ENCODE measurements at places on chromosomes 7 and 10. TPM values are rescaled to one million over a fixed set of nuclear protein-coding genes. Genes with fewer than 3 reads are reported as not detected.

DNA sequence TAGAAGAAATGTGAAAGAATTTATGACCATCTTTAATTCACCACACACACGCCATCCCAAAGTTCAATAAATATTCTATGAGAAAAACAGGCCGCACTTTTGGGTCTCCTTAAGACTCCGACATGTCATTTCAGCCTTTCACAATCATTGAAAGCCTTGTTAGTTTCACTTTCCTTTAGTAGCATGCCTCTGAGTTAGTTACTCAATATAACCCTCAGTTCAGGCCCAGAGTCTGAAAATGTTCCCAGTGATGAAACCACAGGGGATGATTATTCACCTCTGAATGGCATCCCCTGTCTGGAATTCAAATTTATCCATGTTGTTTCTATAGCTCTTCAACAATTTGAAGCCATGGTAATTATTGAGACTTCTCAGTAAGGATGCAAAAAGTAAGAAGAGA, 278.1 kb upstream of the NRP1 start:
- no peak overlapping the region for H3K4me3 ChIP-seq
- DNase-seq = no peak
- no peak overlapping the region for H3K27ac ChIP-seq
- no peaks in the 10 kb centered on the region for H3K36me3 ChIP-seq
- H3K27me3 ChIP-seq = no peaks in the 10 kb centered on the region

DNA sequence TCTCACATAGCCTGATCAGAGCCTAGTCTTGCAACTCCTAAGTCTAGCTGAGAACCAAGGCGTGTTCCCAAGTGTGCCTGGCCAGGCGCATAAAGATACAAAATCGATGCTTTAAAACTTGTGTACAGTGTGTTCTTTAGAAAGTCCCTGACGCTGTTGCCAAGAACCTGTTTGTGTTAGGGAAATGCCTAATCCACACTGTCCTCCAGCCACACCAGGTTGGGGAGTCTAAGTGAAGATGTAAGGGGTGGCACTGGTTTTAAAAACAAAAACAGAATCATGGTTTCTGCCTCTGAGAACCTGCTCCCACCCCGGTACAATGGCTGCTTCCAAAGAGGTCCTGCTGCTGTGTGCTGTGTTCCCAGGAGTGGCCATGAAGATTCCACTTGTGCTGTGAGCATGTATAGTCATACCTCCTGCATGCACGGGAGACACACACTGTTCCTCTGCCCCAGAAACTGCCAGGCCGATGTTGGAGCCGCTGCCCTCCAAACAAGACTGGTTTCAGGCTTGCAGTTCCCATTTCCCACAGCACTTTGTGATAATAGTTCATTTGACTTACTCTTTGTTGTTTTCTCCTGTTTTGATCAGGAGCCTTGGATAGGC, 88.5 kb downstream of the CCNY start:
- no peak overlapping the region for H3K27ac ChIP-seq
- H3K36me3 ChIP-seq = no peaks in the 10 kb centered on the region
- H3K4me3 ChIP-seq = no peak overlapping the region
- H3K4me1 ChIP-seq = peaks cover 78% of the 10 kb centered on the region

Gene CALML5
- not detected for total RNA-seq

Gene ZPBP
- not detected for total RNA-seq

GRCh38 chr7:149196151-149196704, 882 bp downstream of the ZNF282 start:
- no peaks in the 10 kb centered on the region for H3K27me3 ChIP-seq
- peak overlapping the region; percentile 84 for H3K4me3 ChIP-seq
- H3K36me3 ChIP-seq = peaks cover 30% of the 10 kb centered on the region
- DNase-seq = no peak

- no peak for DNase-seq
- no peaks in the 10 kb centered on the region for H3K36me3 ChIP-seq
- H3K27me3 ChIP-seq = no peaks in the 10 kb centered on the region
Observed at GRCh38 chr7:35993676-35994606, 159.1 kb upstream of the EEPD1 start.

- peak; percentile 33 for DNase-seq
- H3K4me1 ChIP-seq = peaks cover 48% of the 10 kb centered on the region
- H3K27ac ChIP-seq = no peak overlapping the region
- no peaks in the 10 kb centered on the region for H3K36me3 ChIP-seq
- peaks cover 100% of the 10 kb centered on the region for H3K27me3 ChIP-seq
- H3K4me3 ChIP-seq = no peak overlapping the region
Observed at GRCh38 chr7:27171325-27171636, 2.8 kb downstream of the HOXA10 start.

- H3K27ac ChIP-seq = no peak overlapping the region
- H3K36me3 ChIP-seq = no peaks in the 10 kb centered on the region
- H3K4me1 ChIP-seq = no peaks in the 10 kb centered on the region
- DNase-seq = no peak
Observed at GRCh38 chr10:99520847-99521764, 11.6 kb upstream of the NKX2-3 start.

- peak overlapping the region; percentile 29 for H3K4me3 ChIP-seq
- H3K27me3 ChIP-seq = no peaks in the 10 kb centered on the region
- H3K4me1 ChIP-seq = no peaks in the 10 kb centered on the region
Observed at GRCh38 chr7:94374721-94375566, 19.8 kb upstream of the COL1A2 start.

Gene PLA2G12B
- not detected for total RNA-seq

- H3K36me3 ChIP-seq = no peaks in the 10 kb centered on the region
- H3K4me1 ChIP-seq = no peaks in the 10 kb centered on the region
- DNase-seq = no peak
- no peaks in the 10 kb centered on the region for H3K27me3 ChIP-seq
- no peak overlapping the region for H3K4me3 ChIP-seq
Observed at GRCh38 chr7:138170959-138171703, 94.9 kb downstream of the AKR1D1 start.

Gene ATG9B
- total RNA-seq = 0.07 TPM

DNA sequence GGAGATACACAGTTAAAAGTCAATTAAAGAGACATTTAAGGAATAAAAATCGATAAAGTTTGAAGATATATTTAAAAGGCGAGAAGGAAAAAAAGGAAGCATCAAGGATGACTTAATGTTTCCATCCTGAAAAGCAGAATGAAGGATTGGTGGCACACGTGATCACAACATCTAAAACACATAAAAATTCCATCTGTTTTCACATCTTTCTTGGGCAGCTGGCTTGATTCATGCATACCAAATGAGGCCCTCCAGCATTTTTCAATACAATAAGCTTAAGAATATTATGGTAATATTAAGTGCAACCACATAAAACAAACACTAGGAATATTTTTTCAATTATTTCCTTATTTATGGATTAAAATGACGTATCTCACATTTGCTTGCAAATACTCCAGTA, 112.6 kb downstream of the TPK1 start:
- H3K36me3 ChIP-seq = no peaks in the 10 kb centered on the region
- peaks cover 1% of the 10 kb centered on the region for H3K4me1 ChIP-seq
- H3K4me3 ChIP-seq = no peak overlapping the region
- DNase-seq = no peak
- no peaks in the 10 kb centered on the region for H3K27me3 ChIP-seq
- H3K27ac ChIP-seq = no peak overlapping the region

Gene PRPS1L1
- not detected for total RNA-seq

DNA sequence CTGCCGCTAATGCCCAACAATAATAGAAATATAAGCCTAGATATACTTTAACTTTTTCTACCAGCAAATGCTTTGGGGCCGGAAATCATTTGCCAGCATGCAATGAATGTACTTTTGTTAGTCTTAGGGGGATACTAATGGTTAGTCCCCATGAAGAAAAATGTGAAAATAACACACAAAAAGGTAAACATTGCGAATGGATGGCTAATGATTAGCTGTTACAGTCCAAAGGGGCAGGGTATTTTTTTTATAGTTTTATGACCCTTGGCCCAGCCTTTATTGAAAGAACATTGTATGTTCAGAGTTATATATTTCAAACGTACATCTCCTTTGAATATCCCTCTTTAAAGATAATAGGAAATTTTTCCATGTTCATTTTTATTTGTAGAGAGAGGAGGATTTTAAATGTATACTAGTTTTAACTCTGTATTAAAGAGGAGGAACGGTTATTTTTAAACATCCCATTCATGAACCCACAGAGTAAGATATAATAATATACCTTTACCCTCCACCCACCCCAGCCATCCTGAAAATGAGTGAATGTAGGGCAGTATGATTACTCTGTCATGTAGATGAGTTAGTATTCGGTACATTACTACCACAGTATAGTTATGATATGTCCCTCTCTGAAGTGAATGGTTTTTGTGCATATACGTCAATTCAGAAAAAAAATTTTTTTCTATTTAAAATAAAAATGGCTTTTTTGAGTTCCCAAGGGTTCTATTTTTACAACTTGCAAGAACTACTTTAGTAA, 63.6 kb downstream of the ARID5B start:
- H3K4me1 ChIP-seq = peaks cover 15% of the 10 kb centered on the region
- H3K36me3 ChIP-seq = no peaks in the 10 kb centered on the region
- DNase-seq = no peak

Gene LRRN3
- total RNA-seq = 11.0 TPM

Gene SNX13
- total RNA-seq = 59.6 TPM

DNA sequence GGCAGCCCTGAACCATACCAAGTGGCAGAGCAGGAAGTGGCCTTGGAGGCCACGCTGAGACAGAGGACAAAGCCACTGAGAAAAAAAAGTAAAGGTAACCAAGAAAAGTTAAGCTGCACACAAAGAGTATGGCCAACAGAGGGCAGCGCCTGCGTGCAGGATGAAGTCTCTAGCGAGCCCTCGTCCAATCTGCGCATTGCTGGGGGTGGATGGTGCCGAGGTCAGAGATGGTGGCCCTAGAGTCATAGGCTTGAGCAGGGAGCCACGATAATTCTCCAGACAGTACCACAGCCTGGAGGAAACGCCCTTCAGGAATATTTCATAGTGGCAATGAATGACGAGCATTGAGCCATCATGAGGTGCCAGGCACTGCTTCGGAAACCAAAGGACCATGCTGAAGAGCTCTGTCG, 9.7 kb downstream of the ATP6V0E2 start:
- H3K27ac ChIP-seq = no peak overlapping the region
- peak; percentile 60 for DNase-seq
- no peaks in the 10 kb centered on the region for H3K27me3 ChIP-seq
- H3K36me3 ChIP-seq = no peaks in the 10 kb centered on the region

DNA sequence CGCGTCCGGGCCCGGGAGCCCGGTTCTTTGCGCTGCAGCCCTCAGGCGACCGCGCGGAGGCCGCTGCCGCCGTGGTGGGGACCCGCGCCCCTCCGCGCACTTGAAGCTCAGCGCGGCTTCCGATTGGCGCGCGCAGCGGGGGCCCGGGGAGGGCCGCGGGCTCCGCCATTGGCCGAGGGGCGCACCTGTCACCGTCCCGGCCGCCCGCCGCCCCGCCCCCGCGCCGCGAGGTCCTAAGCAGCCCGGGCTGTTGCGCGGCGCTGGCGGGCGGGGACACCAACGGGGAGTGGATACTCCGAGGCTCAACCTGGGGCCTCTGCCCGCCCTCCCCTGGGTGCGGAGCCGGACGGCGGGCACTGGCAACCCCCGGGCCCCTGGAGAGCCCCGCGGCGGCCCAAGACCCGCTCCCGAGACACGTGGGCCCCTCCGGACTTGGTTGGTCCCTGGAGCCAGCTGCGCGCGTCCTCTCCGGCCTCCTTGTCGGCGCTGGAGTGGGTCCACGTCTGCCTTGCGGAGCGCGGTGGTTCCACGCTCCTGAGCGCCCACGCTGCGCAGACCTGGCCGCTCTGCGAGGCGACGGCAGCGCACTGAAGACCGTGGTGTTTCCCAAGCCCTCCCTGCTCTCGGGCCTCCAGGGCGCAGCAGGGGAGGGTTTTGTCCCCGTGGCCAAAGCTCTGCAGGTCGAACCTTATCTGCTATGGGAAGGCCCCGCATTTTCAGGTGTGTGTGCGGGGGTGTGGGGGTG, at the start of gene MNX1:
Gene MNX1 (minus strand): TSS at position 76 of the 745 bp plus-strand sequence. CDS start 313 bp downstream, outside the sequence.
- H3K27me3 ChIP-seq = peaks cover 90% of the 10 kb centered on the region
- no peak for DNase-seq
- H3K4me1 ChIP-seq = peaks cover 24% of the 10 kb centered on the region
- H3K27ac ChIP-seq = no peak within 1 kb of the TSS
- no peaks in the 10 kb centered on the region for H3K36me3 ChIP-seq

Gene CPN1
- not detected for total RNA-seq

DNA sequence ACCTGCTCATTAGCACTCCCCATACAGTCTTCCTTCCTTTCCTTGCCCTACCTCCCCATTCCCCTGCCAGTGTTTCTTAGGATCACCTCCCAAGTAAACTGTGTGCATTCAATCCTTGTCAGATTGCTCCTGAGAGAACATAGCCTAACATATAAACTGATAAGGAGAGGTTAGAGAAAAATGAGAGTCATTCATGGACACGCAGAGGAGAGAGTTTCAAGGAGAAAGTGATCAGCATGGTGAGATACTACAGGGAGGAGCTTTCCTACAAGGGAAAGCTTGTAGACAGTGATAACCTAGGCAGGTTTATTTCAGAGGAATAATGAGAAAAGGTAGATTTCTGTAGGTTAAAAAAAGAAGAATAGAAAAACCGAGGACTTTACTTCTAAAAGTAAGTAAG, 2.8 kb upstream of the ZC3HAV1L start:
- H3K4me1 ChIP-seq = peaks cover 4% of the 10 kb centered on the region
- no peak overlapping the region for H3K27ac ChIP-seq
- H3K36me3 ChIP-seq = no peaks in the 10 kb centered on the region
- H3K27me3 ChIP-seq = no peaks in the 10 kb centered on the region
- H3K4me3 ChIP-seq = no peak overlapping the region

Gene MOGAT3
- not detected for total RNA-seq

DNA sequence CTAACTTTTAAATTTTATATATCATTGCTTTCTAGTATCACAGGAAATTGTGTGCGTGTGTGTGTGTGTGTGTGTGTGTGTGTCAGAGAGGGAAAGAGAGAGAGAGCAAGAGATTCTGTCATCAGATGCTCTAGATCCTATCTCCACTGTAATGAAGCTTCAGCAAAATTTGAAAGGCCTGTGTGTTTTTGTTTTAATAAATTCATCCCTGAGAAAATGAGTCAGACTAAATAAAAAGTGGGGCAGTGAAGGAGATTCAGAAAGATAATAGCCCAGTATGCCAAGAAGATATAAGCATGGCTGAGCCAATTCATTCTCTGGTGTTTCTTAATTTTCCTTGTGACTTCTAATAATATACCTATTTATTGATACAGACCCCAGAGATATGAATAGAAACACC, 184.2 kb upstream of the TMEM196 start:
- no peaks in the 10 kb centered on the region for H3K4me1 ChIP-seq
- H3K36me3 ChIP-seq = no peaks in the 10 kb centered on the region
- no peak overlapping the region for H3K27ac ChIP-seq
- H3K27me3 ChIP-seq = no peaks in the 10 kb centered on the region
